ENCODE measurements at places on chromosomes 13 and 19.

DNA sequence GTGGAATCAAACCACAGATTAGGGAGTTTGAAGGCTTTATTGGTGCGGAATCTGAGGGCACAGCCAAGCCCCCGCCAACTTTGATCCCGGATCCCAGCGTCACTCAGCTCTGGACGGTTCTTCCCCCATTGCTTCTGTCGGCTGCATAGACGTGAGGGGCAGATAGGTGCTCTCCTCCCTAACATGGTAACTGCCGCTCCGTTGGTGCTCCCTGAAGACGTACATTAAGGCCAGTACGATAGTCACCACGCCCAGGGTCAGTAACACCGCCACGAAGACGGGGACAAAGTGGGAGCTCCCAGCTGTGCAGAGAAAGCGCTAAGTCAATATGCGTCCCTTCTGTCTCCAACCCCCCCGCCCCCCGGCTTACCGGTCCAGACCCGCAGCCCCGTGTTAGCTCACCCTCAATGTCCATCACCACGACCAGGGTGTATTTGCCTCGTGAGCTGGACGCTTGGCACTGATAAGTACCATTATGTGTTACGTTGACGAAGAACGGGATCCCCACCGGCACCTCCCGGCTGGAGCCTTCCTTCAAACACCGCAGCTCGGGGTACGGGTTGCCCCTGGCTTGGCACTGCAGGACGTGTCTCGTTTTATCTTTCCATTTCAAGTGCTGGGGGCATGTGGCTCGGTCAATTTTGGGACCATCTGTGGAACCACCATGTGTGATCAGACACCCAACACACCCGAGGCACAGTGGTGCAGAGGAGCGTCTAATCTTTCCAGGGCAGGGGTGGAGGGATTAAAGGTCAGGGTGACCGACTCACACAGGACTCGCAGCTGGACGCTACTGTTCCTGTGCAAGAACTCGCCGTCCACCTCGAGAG, 644 bp upstream of the RAVER1 start:
- DNase-seq: no peak

DNA sequence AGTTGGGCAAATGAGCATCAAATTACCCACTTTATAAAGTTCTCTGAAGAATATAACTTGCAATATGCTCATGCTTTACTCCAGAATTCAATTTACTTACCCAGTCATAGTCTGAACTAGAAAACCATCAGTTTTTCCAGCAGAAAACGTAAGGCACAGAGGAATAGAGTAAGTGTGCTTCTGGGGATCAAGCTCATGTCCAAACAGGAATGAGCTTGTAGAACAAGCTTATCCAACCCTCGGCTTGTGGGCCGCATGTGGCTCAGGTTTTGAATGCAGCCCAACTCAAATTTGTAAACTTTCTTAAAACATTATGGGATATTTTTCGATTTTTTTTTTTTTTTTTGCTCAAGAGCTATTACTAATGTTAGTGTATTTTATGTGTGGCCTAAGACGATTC, 308.5 kb upstream of the KLF12 start:
- DNase-seq: no peak

- DNase-seq: no peak
Measured at GRCh38 chr13:110628477-110628793, 13.1 kb downstream of the NAXD start.

DNA sequence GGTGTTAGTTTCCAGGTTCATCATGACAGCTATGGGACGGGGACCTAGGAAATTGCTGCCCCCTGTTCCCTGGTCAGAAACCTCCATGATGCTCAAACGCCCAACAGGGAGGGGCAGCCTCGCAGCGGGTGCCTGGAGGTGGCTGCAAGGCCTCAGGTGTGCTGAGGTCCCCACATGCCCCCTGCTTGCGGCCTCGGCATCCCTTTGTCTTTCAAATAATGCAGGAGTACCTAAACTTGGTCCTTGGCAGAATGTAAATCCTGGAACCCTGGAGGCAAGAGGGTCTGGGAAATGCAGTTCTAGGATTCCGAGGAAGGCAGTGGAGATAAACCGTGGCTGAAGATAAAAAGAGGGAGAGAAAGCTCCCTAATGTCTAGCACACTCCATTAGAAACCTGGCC, 52.4 kb downstream of the SKA3 start:
- no peak for DNase-seq

DNA sequence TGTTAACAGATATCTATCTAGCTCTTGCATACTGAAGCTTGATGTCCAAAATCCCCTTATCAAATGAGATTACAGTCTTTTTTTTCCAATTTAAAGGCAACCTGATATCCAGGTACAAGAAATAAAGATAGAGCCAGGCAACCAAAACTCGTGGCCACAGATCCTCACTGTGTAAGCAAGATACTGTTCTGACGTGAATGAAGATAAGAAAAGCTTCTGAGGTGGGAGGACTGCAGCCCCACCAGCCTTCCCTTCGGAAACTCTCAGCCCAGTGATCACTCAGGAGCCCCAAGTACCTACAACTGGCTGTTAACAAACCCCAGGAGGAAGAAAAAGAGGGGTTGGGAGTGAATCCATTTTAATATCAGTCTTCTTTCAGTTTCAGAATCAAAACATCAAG, 191.6 kb downstream of the EFNB2 start:
- no peak for DNase-seq

DNA sequence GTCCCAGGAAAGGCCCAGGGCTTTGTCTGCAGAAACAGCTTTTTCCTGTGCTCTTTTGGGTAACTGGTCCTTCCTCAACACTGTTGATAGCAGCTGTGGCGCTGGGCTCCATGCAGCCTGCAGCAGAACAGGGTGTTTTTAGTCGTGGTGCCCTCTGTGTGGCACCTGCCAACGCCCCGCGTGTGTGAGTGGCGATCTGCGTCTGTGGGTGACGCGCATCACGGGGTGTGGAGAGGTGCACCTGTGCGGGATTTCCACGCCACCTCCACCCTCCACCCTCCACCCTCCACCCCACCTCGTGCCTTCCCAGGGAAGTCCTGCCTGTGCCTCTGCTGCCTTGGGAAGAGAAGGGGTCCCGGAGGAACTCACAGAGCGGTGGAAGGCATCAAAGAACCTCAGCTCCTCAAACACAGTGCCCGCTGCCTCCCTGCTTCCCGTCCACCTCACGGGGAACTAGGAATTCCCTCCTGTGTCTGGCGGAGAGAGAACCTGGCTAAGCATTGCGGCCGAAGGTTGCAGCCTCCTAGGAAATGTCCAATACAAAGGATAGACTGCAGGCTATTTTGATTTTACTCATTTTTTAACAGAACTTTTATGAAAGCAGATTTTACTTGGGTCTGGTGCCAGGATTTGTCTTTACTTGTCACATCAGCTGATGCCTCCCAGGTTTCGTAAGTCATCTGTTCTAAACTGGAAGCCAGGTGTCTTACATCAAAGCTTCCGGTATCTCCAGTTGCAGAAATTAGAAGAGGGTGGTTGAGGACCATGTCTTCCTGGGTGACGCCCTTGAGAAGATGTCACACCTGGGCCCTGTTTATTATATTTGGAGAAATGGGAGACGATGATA, 84.0 kb downstream of the ATP11A start:
- DNase-seq: no peak

DNA sequence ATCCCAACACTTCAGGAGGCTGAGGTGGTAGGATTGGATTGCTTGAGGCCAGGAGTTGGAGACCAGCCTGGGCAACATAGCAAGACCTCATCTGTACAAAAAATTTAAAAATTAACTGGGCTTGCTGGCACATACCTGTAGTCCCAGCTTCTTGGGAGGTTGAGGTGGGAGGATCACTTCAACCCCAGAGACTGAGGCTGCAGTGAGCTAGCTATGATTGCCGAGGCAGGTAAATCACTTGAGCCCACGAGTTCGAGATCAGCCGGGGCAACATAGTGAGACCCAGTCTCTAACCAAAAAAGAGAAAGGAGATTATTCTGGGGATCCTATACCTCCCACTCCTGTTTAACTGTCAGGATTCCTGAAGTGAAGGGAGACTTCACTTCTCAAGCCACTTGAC, 16.4 kb upstream of the GARRE1 start:
- no peak for DNase-seq

- no peak for DNase-seq
Measured at GRCh38 chr13:31045286-31046081, 113.0 kb downstream of the TEX26 start.

- DNase-seq: peak; percentile 75
Measured at GRCh38 chr19:20167020-20167644, at the start of gene ZNF486. TSS of gene ZNF486 (plus strand) at chr19:20167214. CDS start at chr19:20167331, 117 bp downstream.

GRCh38 chr13:75299913-75300862, 181.8 kb downstream of the TBC1D4 start:
- no peak for DNase-seq

Measured in esophagus squamous epithelium (tissue), 5 donors.